ENCODE measurements at places on chromosomes 16 and 17.

DNA sequence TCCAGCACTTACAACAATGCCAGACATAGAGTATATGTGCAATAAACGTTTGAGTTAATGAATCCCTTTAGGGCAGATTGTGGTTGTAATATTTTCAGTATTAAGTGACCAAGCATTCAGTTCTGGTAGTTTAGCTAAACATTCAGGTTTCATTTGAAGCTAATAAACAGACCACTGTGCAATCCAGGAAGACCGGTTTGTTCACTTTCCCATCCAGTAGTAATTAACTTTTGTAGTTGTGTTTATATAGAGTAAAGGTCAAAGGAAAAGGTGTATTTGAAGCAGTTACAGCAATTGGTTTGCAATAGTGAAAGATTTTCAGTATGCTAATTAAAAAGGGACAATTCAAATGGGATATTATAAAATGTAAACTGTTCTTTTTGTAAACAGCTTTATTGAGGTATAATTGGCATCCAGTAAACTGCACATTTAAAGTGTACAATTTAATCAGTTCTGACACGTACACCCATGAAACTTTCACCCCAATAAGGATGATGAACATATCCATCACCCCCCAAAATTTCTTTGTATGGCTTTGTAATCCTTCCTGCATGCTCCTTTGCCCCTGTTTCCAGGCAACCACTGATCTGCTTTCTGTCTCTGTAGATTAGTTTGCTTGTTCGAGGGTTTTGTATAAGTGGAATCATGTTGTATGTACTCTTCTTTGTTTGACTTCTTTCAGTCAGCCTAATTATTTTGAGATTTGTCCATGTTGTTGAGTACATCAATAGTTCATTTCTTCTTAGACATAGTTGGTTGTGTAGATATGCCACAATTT lies 26.3 kb downstream of the MRTFB start:
- no peak for DNase-seq

- DNase-seq = no peak
Observed at GRCh38 chr17:63290351-63290750, 155.8 kb downstream of the CYB561 start.

DNA sequence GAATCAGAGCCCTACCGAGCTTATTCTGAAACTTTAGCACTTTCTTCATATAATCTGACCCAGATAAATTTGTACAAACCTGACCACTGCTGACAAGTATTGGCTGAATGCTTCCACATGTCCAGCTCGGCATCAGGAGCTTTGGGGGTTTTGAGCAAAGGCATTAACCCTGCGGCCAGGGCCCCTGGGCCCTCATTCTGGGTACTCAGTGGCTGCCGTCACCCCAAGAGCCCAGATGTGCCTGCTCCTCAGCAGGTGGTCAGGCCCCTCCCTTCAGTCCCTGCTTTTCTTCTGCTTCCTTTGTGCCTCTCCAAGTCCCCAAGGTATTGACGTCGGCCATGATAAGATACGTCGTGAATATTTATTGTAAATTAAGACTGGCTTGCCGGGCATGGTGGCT lies 47.3 kb upstream of the CHMP6 start:
- no peak for DNase-seq

DNA sequence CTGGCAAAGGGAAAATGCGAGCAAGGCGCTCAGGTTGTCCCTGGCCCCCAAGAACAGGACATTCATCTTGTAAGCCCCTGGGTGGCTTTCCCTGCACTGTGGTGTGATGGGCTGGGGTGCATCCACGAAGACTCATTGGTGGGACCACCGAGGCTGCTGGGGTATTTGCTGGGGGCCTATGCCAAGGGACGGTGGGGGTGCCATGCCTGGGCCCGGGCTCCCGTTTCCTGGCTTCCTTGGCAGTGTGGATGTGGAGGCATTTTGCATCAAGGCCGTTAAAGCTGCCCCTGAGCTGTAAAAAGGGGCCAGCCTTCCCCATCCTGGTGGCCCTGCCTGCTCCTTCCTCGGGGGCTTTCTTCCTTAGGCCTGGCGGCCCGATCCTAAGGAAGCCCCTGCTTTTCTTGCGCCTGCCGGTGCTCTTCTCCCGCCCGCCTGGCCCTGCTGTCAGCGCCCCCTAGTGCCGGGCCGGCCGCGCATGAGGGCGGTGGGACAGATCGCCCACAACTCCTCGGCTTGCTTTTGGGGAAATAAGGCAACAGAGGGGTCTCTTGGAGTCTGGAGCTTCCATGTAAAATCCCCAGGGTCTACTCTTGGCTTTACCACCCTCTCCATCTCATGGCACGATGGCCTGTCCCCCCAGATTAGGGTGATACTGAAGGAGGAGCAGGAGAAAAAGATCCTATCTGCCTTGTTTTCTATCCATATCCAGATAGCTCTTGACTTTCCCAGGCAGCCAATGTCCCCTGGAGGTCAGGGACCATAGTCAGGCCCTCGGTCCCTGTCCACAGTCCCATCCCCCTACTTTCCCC lies 9.8 kb upstream of the TBX2 start:
- no peak for DNase-seq

GRCh38 chr17:8159459-8160223 lies 3.1 kb downstream of the VAMP2 start:
- DNase-seq = no peak

DNA sequence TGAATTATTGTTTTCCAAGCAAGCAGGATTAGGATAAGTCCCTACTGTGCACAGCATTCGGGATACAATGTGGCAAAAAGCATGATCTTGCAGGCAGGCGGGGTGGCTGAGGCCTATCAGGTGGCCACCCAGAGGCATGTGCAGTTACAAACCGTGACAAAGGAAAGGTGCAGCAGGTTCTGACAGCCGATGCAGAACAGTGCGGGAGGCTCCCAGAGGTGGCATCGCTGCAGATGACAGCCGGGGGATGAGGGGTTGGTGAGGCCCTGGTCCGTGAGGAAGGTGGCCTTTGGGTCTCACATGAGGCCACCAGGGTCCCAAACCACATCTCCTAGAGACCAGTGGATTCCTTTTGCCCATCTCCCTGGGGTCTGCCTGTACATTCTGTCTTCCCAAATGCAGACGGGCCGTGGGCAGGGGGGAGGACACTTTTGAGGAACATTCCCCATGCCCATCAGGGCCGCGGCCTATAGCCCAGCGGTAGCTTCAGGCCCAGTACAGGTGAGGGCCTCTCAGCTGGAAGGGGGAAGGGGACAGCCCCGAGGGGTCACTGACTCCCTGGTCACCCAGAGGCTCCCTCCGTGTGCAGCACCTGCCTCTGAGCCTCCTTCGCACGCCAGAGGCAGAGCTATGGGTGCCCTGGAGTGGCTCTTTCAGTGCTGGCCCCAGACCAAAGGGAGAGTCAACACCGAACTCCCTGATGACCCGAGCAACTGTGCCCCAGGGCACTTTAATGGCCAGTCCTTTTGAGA lies 85.1 kb downstream of the SOCS1 start:
- DNase-seq = no peak

GRCh38 chr16:2753733-2754020 lies 1.2 kb downstream of the SRRM2 start:
- no peak for DNase-seq

GRCh38 chr16:3812469-3813172 lies 67.9 kb downstream of the CREBBP start:
- no peak for DNase-seq

- DNase-seq = no peak
Observed at GRCh38 chr17:79802736-79803420, 6.0 kb upstream of the CBX8 start.

- DNase-seq = no peak
Observed at GRCh38 chr17:60039847-60040442, 38.8 kb downstream of the HEATR6 start.

DNA sequence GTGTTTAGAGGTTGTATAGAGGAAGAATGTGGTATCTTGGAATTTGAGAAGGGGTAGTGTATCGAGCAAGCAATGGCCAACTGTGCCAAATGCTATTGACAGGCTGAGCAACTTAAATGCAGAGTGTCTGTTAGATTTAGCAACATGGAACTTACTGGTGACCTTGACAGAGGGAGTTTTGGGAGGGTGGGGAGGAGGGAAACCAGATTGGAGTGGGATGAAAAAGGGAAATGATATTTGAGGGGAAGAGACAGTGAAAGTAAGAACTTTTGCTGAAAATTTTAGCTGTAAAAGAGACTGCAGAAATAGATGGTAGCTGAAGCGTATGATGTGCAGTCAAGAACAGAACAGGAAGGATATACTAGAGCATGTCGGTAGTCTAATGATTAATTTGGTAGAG lies 1.1 kb downstream of the LRRC36 start:
- DNase-seq = no peak

DNA sequence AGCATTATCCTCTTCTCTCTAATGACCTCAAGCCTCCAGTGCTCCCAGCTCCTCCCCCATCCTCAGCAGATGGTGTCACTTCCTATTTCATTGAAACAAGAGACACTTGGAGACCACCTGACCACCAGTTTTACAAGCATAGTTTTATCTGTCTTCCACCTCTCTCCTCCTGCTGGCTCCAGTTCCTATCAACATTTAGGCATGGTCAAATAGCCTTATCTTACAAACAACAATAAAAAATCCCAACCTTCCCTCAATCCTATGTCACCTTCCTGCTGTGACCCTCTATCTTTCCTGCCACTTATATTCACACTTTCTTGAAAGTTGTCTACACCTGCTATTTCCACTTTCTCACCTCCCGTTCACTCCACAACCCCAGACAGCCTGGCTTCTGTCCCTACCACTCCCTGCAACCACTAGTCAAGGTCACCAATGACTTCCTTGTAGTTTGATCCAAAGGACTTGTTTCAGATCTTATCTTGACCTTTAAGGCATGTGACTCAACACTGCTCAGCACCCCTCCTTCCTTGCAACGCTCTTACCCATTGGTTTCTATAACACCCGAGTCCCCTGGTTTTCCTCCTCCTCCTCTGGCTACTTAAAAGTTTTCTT lies 4.3 kb upstream of the NTN1 start:
- no peak for DNase-seq

DNA sequence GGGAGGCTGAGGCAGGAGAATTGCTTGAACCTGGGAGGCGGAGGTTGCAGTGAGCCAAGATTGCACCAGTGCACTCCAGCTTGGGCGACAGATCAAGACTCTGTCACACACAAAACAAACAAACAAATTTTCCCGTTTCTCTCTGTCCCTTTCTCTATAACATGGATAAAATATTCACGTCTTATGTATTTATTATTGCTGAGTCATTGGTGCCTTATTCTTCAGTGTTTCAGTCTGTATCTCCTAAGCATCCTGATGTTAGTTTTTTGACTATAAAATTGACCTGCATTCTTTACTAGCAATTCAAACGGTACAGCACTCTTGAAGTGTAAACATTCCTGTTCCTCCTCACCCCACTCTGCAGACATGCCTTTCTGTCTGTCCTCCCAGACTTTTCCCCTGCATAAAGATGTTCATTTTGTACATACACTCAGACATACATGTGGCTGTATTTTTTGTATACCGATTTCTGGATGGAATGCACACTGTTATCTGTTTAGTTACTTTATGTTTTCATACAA lies 16.4 kb downstream of the DHODH start:
- no peak for DNase-seq
